ENCODE measurements at places on chromosomes 3 and 15.
A peak's percentile ranks its signal among the peaks of the same experiment; 100 is the strongest.

DNA sequence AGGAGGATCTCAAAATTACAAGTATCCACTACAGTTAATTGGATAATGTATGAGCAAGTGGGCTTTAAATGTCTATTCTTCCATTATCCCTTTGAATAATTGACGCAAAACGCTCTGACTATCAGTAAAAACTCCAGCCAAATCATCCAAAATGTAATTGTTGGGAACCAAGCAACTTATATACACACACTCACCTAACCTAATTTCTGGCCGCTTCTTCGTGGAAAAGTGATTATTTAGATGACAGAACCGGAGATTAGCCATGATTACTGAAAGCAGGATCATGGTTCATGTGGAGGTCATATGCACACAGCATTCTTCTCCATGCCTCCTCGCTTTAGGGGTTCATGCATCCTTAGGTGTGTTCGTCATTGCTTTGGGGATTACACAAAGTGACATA is 992.4 kb downstream of the NAALADL2 start:
- peak; percentile 6 for DNase-seq
- no peaks in the 10 kb centered on the region for H3K27me3 ChIP-seq
- no peaks in the 10 kb centered on the region for H3K4me1 ChIP-seq
- no peak overlapping the region for H3K27ac ChIP-seq

DNA sequence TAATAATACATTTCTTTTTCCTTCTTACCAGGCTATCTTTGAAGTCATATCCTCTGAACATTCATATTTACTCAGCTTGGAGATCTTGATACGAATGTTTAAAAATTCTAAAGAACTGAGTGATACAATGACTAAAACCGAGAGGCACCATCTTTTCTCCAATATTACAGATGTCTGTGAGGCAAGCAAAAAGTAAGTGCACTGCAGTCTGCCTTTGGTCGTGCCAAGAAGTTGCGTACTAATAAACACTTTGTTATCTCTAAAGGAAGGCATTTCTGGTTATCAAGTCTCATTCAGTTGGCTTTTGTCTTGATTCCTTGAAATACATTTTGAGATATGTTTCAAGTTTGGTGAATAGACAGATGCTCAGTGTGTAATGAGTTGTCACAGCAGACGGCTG is 31.6 kb downstream of the ARHGEF26 start:
- no peak overlapping the region for H3K27ac ChIP-seq
- H3K4me1 ChIP-seq = no peaks in the 10 kb centered on the region
- H3K4me3 ChIP-seq = no peak overlapping the region
- peaks cover 4% of the 10 kb centered on the region for H3K36me3 ChIP-seq

- no peaks in the 10 kb centered on the region for H3K4me1 ChIP-seq
- H3K4me3 ChIP-seq = no peak overlapping the region
- no peaks in the 10 kb centered on the region for H3K36me3 ChIP-seq
- H3K27me3 ChIP-seq = no peaks in the 10 kb centered on the region
- DNase-seq = no peak
- H3K27ac ChIP-seq = no peak overlapping the region
Measured at GRCh38 chr3:69665026-69665737, 74.1 kb upstream of the MITF start.

DNA sequence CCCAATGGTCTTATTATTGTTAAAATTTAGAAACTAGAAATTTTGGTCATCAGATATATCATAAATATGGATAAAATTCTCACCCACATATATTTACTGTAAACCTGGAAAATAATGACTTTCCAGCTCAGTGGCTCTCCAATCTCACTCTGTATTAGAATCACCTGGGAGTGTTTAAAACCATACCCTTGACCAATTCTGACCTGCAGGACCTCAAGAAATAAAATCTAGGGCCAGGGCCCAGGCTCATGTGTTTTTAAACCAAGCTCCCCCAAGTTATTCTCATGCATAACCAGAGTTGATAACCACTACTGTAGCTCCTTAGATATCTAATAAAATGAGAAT is 372.1 kb downstream of the SHQ1 start:
- no peaks in the 10 kb centered on the region for H3K36me3 ChIP-seq
- DNase-seq = no peak
- no peaks in the 10 kb centered on the region for H3K27me3 ChIP-seq
- H3K4me1 ChIP-seq = no peaks in the 10 kb centered on the region
- H3K27ac ChIP-seq = no peak overlapping the region
- no peak overlapping the region for H3K4me3 ChIP-seq

DNA sequence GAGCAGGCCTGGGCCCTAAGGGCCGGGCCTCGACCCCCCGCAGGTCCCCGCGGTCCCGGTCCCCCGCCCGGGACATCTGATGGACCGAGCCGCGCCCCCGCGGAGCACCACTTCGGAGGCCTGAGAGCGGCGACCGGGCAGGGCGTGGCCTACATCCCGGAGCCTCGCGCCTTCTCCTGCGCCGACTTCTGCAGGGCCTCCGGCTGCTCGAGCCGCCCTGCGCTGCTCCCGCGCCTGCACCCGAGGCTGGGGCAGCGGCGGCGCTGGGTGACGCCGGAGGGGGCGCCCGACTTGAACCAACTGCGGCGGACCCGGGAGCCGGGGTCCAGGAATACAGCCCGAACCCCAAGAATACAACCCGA is 14.9 kb upstream of the GP9 start:
- no peak for DNase-seq
- H3K27ac ChIP-seq = no peak overlapping the region
- H3K4me3 ChIP-seq = no peak overlapping the region

DNA sequence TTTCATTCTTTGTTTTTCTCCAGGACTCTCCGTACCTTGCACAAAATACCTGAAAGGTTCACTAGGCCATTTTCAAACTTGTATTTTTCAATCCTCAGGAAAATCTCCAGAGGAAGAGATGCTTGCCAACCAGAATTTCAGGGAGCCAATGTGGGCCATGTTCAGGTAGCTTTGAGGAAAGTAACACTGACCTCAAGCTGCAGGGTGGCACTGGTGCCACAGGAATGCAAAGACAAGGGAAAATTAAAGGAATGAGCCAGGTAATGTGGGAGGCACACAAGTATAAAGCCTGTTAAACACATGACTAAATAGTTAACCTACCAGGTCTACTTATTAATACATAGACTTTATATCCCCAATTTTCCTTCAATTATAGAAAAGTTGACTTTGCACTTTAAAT is 51.9 kb upstream of the GAP43 start:
- H3K4me1 ChIP-seq = no peaks in the 10 kb centered on the region
- H3K36me3 ChIP-seq = no peaks in the 10 kb centered on the region
- H3K27ac ChIP-seq = no peak overlapping the region
- no peak for DNase-seq

DNA sequence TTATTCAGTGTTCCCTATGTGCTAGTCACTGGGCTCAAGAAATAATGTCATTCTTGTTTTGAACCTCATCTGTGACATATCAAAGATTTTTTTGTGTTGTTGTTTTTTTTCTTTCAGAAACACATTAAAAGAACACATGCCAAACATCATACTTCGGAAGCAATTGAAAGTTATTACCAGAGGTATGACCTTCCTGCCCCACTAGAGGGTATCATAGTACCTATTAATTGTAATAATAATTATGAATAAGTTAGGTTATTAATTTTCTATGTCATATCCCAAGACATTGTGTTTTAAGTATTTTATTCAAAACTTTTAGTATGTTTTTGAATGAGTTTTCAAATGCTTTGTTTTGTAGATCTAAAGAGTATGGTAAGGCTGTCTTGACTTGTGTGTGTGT is 65.7 kb downstream of the CDIN1 start:
- no peak overlapping the region for H3K4me3 ChIP-seq
- no peaks in the 10 kb centered on the region for H3K36me3 ChIP-seq
- no peaks in the 10 kb centered on the region for H3K27me3 ChIP-seq
- no peaks in the 10 kb centered on the region for H3K4me1 ChIP-seq
- no peak for DNase-seq
- H3K27ac ChIP-seq = no peak overlapping the region

- H3K4me3 ChIP-seq = no peak overlapping the region
- no peak for DNase-seq
- no peaks in the 10 kb centered on the region for H3K4me1 ChIP-seq
- H3K27ac ChIP-seq = no peak overlapping the region
- H3K27me3 ChIP-seq = no peaks in the 10 kb centered on the region
Measured at GRCh38 chr3:40691452-40691861, 166.7 kb downstream of the ZNF621 start.

DNA sequence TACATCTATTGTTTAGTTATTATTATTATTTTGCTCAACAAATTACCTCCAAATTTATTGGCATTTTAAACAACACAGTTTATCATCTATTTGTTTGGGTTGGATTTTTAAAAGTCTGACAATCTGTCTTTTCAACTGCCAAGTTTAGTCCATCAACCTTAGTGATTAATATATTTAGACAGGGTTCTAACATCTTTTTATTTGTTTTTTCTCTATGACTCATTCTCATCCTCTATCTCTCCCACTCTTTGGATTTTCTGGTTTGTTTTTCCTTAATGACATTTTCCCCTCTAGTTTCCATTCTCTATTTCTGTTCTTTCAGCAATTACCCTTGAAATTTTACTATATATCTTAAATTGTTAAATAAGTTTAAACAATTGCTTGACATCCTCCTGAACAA is 41.9 kb downstream of the EMC4 start:
- H3K4me1 ChIP-seq = no peaks in the 10 kb centered on the region
- H3K4me3 ChIP-seq = no peak overlapping the region
- no peak for DNase-seq
- no peaks in the 10 kb centered on the region for H3K36me3 ChIP-seq

DNA sequence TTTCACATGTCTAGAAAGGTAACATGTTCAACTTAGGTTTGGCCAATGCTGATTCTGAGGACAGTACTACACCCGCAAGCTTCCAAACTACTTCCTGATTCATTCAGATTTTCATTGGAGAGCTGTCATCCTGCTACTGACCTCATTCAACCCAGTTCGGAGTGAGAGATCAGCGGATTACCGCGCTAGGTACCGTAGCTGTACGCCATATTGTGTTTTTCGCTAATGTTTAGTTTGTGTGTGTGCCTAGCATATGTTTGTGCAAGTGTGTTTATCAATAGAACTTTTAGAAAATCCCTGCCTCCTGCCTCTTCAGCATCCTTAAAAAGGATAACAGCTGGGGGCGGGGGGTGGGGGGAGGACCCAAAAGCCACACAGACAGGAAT is 1.1 kb downstream of the ZBTB20 start:
- no peaks in the 10 kb centered on the region for H3K36me3 ChIP-seq
- peak overlapping the region; percentile 95 for H3K4me3 ChIP-seq
- no peaks in the 10 kb centered on the region for H3K27me3 ChIP-seq
- DNase-seq = peak; percentile 60

- H3K36me3 ChIP-seq = no peaks in the 10 kb centered on the region
Measured at GRCh38 chr15:97708252-97708651, 252.3 kb upstream of the ARRDC4 start.

GRCh38 chr15:35529784-35530183 is 16.2 kb downstream of the DPH6 start:
- H3K27ac ChIP-seq = no peak overlapping the region
- no peaks in the 10 kb centered on the region for H3K27me3 ChIP-seq
- H3K4me3 ChIP-seq = no peak overlapping the region
- peaks cover 1% of the 10 kb centered on the region for H3K4me1 ChIP-seq
- no peak for DNase-seq

GRCh38 chr3:129238945-129239705 is 10.3 kb upstream of the COPG1 start:
- no peaks in the 10 kb centered on the region for H3K27me3 ChIP-seq
- no peak overlapping the region for H3K27ac ChIP-seq
- H3K4me3 ChIP-seq = no peak overlapping the region
- peak; percentile 76 for DNase-seq
- H3K36me3 ChIP-seq = no peaks in the 10 kb centered on the region
